ENCODE measurements at places on chromosomes 7 and 10.

DNA sequence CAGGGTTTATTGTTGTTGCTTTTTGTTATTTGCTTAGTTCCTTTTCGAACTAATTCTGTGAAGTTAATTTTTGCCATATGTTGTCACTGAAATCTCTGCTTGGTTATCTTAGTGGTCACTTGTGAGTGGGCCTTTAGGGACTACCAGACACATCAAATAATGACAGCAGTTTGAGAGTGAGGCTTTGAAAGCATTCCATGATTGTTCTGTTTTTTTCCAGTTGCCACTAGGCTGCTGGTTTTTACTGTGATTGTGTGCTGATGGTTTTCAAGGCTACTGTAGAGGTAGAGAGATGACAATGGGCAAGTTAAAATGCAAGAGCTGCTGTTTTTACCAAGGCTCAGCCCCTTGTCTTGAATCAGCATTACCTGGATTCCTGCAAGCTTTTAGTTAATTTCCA lies 20.0 kb downstream of the SEPTIN7 start:
- DNase-seq, result no peak

DNA sequence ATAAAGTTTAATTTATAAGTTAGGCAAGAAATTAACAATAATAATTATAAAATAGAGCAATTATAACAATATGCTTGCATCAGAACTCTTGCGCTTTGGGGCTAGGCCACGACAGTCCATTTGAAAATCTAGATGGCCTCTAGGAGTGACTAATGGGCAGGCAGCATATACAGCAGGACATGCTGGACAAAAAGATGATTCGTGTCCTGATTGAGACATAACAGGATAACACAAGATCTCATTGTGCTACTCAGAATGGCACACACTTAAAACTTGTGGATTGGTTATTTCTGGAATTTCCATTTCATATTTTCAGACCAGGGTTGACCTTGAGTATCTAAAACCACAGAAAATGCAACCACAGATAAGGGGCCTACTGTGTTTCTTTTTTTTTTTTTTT lies 27.5 kb downstream of the CTNNA3 start:
- DNase-seq, result no peak

- DNase-seq, result no peak
Measured at GRCh38 chr10:103748020-103748419, 107.4 kb downstream of the SH3PXD2A start.

DNA sequence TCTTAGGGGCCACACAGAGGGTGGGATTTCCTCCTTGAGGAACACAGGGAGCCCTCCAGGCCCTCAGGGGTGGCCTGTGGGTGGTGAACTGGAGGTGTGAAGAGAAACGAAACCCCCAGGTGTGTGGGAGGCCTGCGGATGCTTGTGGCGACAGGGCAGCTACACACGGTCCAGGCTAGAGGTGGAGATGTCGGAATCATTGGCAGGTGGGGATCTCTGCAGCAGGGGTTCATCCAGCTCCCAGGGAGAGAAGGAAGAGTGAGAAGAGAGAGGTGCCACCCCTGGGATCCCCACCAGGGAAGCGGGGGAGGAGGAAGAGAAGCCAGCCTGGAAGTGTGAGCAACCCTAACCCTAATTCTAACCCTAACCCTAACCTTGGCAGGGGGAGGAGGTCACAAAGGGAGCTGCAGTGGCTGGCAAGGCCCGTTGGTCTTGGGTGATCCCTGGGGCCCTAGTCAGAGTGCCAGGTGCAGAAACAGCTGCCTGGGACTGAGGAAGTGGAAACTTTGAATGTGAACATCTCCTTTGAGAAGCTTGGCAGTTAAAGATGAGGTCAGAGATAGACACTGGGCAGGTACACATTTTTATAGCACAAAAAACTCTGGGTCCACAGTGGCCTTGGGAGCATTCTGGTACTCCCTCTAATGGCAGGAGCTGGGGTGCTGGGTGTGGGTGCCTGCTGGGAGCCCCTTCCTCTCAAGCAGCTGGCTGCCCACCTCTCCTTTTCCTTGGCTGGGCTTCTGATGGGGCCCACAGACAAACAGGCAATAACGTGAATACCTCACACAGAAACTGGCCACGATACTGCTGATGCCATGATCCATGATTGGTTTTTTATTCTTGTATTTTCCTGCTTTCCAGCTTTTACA lies 6.8 kb upstream of the AEBP1 start:
- DNase-seq, result no peak

DNA sequence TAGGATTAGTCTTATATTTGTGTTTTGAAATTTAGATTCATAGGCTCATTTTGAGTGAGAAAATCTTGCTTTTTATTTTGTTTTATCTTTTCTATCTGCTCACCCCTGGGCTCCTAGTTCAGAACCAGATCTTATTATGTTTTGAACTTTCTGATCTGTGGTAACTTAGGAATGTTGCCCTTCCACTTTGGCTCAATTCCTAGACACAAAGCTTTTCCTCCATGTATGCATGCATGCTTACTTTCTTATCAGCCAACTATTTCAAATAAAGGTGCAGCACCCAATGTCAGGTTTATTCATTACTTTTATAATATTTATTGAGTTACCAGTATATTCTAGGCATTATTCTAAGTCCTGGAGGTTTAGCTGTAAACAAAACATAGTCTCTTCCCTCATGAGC lies 374.8 kb upstream of the KIAA1217 start:
- DNase-seq, result no peak

DNA sequence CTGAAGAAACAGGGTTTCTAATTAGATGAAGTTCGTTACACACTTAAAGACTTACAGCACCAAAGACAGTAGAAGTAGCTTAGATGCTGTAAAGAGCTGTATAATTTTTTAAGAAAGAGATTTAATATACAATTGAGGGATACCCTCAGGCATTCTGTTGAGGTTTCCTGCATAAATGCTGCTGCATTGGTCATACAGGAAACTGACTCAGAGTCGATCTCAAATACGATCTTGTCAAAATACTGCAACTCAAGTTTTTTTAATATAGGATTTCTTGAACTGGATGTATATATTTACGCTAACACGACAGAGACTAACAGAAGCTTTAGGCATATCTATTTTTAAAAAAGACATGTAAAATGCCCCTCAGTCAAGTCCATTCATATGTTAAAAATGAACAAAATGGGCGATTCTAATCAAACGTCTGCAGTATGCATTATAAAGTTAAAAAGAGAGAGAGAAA lies 2.4 kb upstream of the ARID5B start:
- DNase-seq, result no peak

DNA sequence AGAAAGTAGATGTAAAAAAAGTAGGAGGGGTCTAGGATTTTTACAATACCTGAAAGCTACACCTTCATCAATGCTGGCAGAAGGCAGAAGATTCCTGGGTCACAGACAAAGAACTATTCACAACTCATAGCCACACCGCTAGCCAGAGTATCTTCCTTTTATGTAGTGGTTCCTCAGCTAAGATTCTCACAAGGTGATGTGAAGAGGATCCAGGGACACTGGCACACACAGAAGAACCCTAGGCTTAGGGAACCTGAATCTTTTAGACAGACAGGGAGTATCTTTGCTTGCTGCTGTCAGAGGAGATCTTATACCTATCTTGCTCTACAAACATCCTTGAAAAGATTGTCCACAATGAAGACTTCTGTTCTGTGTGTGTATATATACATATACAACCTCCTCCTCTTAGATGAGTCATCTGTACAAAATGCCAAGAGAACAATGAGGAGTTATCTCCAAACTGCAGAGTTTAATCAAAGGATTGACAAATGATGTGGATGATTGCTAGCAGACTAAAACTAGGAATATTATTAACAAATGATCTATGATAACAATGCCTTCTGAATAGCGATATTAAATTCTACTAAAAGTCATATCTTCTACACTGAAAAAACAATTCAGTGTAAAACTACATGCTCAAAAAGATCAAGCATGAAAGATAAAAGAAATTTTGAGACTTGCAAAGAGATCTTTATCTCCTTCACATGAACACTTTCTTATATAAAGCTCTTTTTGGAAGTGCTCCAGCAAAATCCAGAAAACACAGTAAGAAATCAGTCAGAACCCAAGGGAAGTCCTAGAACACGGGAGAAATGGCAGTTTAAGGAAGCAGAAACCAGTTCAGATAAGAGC lies 409.3 kb downstream of the PARD3 start:
- DNase-seq, result no peak

GRCh38 chr7:117072620-117073118 lies 119.4 kb downstream of the ST7 start:
- no peak for DNase-seq

DNA sequence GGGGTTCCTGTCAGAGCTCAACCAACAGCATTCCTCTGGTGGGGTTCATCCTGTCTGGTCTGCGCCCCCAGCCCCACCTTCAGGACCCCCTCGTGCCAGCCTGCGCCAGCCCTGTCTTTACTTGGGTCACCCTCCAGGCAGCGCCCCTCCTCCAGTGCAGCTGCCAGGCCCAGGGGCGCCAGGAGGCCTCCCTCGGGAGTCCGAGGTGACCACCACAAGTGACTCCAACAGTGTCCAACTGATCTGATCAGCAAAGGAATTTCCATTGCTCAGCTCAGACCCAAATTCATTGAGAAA lies 10.6 kb downstream of the WDR86 start:
- no peak for DNase-seq

DNA sequence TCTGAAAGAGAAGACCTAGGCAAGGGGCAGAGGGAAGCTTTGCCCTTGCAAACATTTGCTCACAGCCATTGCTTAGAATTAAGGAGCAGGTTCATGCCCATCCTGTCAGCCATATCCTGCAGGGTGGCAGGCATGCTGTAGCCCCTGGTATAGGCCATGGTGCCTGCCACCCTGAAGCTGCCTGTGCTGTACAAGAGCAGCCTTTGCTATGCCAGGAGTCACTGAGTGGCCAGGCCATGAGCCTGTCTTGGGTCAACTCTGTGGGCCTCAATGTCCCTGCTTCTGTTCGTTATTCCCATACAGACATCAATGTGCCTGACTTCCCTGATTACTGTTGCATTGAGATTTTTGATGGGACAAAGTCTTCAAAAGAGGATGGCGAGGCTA lies 368 bp upstream of the SVOPL start:
- no peak for DNase-seq

DNA sequence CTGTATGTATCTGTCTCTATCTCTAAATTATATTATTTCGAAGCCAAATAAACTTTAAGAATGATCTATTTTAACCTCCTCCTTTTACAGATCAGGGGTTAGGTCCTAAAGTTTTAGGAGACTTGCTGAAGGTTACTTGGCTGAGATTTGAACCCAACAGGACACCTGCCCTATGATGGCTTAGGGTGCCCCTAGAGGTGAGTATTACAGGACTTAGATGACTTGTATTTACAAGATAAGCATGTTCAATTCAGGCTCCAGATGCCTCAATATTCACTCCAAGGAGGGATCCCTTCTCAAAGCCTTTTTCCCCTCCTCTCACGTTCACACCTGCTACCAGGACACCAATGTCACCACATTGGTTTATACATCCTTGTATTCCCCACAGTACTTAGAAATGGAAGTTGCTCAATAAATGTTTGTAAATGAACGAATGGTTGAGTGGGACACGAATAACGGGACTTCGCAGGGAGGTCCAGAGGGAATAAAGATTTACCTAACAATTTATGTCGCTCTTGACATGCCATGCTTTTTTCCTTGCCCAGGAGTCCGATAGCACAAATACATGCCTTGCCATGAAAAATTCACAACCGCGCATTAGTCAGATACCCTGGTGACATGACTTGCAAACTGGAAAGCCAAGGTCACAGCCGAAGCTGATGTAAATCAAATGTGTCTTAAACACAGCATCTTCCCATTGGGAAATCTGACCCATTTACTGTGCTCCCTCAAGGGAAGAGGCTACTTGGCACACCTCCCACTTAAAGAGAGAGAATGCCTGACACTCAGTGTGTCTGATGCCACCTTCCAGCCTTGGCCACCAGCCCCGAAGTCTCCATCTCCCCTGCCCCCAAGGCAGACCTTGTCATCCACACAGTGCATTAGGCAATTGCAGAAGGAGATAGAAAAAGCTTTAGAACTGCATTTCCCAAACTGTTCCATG lies 872.2 kb upstream of the AUTS2 start:
- DNase-seq, result no peak

- no peak for DNase-seq
Measured at GRCh38 chr10:53331460-53331859, 558.9 kb upstream of the MBL2 start.

GRCh38 chr7:108570146-108570755 lies 577 bp downstream of the DNAJB9 start:
- peak; percentile 24 for DNase-seq

DNA sequence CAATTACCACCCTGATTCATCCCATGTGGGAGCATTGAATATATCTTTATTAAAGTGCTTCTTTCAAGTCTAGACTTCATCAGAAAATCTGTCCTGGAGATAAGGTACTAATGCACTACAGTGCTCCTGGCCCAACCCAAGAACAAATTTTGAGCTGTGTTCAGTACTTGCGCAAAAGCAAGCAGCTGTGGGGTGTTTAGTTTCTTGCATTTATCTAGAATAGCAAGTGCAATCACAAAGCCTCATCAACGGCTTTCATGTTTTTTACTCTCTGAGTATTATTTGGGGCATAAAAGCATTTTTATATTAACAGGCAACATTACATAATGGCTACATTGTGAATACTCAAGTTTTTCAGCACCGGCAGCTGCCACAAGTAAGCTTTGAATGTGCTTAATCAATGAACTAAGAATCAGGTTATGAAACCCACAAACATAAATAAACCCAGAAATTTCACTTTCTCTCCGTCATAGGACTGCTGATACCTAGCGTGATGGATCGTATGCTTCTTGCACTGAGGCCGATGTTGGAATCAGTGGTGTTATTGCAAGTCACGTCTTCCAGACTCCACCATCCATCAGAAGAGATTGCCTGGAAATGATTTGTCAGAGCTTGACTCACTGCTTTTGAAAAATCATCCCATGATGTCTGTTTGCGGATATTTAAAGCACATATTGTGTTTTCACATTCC lies 113.1 kb downstream of the CTTNBP2 start:
- no peak for DNase-seq

DNA sequence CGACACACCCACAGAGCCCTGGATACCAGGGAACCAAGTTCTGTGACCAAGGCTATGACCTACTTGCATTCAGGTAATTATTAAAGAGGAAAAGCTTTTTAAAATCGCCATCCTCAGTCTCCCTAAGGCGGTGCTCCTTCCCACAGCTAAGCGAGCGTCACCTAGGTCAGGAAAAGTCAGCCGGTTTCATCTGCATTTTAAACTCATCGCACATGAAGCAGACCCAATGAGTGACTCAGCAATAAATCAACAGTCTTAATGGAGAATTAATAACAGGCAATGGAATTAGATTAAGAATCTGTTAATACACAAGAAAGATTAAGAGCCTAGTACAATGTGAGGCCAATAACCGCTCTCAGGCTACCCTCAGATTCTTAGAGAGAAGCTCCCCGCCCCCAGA lies 59.2 kb downstream of the HSPA12A start:
- DNase-seq, result no peak

GRCh38 chr7:139355320-139355719 lies 4.4 kb upstream of the LUC7L2 start:
- DNase-seq, result no peak

GRCh38 chr10:23338155-23338828 lies 6.3 kb downstream of the C10orf67 start:
- DNase-seq, result no peak

Data from activated CD4-positive, alpha-beta T cell treated with anti-CD3 and anti-CD28 coated beads, Interleukin-2, amount 50 U/mL, for 1 hour (primary cell).